Glomerular endothelial cell (primary cell): ENCODE measurements at places on chromosomes 16 and 17. TPM values are rescaled to one million over a fixed set of nuclear protein-coding genes. Genes with fewer than 3 reads are reported as not detected.

GRCh38 chr17:73324711-73325526, 13.1 kb upstream of the CDC42EP4 start:
- no peak for DNase-seq

- no peak for DNase-seq
These were observed 55.0 kb upstream of the RASL10B start for GRCh38 chr17:35676441-35676840.

DNA sequence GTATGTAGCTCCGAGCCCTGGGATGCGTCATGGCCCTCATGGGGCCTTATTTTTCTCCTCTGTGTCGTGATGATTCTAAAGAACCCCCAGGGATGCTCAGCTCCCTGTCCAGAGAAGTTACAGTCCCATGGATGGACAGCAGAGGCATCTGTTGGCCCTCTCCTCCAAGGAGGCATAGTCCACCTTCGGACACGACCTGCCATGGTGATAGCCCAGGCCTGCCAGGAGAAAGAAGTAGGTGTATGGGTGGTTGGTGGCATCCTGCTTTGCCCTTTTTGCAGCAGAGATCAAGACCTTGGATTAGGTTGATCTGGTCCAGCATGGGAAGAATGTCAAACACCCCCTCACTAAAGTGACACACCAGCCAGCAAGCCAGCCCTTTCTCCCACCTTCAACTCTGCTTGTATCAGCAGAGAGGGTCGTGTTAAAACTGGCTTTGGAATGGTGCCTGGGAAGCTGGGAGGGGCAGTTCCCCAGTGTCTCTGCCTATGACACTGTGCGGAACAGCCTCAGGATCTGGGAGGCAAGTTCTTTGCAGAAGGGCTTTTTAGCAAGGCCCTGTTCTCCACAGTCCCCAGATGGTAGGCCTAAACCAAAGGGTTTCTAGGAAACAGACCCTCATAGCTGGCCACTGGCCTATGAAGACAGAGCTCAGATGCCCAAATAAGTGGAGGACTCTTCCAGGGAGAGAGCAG, 259.9 kb upstream of the RPL38 start:
- DNase-seq, result no peak

DNA sequence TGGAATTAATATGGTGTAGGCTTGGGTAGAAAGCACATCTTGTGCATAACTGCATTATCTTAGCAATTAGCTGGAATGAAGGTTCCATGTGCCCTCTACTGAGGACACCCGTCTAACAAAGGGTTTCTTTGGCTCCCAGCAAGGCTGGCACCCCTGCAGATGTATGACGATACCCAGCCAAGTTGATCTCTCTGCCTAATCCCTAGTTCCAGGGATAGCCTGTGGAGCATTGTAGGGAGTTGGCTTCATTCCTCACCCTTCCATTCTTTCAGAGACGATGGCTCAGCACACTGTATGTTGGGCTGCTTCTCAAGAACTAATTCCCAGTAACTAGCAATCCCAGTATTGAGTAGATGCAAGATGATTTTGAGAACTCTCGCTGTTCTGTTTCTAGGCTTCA, 182.5 kb downstream of the SNX29 start:
- DNase-seq, result no peak

DNA sequence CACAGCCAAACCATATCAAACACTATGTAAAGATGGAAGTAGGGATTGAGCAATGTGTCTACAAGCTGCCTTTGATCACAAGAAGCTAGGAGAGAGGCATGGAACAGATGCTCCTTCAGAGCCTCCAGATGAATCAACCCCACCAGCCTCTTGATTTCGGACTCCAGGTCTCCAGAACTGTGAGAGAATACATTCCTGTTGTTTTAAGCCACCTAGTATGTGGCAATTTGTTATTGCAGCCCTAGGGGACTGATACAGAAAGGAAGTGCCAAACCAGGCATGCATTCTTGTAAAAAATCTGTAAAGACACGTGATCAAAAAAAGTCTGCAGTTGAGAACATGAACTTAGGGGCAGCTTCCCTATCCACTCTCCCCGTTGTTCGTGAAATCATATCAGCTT, 91.1 kb downstream of the C17orf67 start:
- no peak for DNase-seq

- DNase-seq, result no peak
These were observed 702 bp downstream of the TENT4B start for GRCh38 chr16:50153596-50154419.

GRCh38 chr16:21075252-21075651, 75.4 kb downstream of the DNAH3 start:
- no peak for DNase-seq

DNA sequence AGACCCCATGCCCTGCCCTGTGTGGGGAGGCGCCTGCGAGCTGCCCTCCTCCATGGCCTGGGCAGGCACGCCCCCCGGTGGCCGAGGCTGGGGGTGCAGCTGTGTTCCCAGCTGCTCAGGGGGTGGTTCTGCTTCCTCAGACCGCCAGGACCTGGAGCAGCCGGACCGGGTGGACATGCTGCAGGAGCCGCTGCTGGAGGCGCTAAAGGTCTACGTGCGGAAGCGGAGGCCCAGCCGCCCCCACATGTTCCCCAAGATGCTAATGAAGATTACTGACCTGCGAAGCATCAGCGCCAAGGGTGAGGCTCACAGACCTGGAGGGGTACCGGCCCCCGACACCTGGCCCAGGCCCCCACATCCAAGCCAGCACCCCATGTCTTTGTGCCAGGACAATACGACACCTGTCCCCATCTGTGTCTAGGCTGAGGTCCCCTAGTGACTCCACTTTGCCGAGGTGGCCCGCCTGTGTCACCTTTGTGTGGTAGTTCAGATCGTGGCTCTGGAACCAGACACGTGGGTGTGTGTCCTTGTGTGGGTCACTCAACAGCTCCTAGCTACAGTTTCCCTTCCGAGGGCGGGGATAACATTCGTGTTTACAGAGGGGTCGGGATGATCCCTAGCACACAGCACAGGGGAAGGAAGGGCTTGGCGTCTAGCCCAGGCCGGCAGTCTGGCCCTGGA, 9.3 kb downstream of the GJD3 start:
- DNase-seq, result no peak

DNA sequence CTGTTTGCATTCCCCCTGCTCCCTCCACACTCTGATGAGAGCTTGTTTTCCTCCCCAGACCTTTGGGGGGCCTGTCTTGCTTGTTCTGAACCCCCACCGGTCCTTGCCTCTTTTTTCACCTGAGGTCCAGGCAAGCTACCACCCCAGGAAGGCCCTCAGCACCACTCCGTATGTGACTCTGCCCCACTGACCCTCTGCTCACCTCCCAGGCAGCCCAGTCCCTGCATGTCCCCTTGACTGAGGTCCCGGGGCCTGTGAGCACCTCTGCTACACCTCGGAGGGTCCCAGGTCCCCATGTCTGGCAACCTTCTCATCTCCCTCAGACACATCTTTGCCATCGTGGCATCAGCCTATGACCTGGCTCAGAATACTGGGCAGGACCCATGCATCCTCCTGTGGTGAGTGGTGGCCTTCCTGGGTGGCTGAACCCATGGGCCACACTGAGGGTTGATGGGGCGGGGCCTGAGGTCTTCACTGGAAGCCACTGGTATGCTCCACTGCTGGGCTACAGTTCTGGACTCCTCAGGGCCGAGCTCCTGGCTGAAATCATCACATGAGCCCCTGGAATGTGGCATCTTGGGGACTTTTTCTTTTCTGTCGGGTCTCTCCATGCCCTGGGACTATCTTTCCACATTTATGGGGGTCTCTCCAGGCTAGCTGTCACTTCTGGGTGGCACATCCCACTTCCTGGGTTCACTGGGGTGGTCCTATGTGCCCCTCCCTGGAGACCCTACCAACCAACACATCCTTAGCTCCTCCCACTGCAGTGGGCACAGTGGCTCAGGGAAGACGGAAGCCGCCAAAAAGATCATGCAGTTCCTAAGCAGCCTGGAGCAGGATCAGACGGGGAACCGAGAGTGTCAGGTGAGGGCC, 3.5 kb downstream of the MYO15B start:
- no peak for DNase-seq

The PLEKHG4 gene
- total RNA-seq, result 15.4 and 22.4 TPM in 2 replicates

- DNase-seq, result no peak
These were observed 500.0 kb upstream of the SALL1 start for GRCh38 chr16:51651061-51651466.

DNA sequence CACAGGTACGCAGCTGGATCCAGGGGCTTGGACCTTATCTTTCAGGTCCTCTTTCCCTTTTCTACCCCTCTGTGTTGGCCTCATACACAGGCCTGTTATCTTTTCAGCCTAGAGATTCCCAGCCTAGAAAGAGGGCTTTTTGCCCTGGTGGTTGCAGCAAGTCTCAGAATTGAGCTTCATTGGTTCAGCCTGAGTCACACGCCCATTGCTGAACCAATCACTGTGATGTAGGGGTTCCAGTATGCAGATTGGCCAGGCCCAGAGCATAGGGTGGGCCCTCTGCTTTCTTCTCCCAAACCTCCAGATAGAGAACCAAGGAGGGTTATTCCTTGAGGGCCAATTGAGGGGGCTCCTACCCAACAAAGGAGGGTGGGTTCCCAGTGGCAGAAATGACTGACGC, 32.8 kb downstream of the GPT2 start:
- DNase-seq, result no peak

- DNase-seq, result no peak
These were observed 3.0 kb upstream of the SMARCD2 start for GRCh38 chr17:63845509-63845908.

The KCNAB3 gene
- total RNA-seq, result 0.12 and 2.1 TPM in 2 replicates

DNA sequence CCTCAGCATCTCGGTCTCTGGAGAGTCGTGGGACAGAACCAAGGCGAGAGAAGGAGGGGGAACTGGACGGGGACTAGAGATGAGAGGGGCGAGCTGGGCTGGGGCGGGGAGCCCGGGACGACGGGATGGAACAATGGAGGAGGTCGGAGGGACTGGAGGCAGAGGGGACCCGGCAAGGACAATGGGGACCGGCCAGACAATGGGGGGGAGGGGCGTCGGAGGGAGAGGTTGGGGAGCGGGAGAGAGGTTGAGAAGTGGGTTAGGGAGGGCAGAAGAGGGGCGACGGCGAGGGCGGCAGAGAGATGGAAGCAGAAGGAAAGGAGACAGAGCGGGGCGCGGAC, 719 bp downstream of the NGFR start:
- no peak for DNase-seq

The CETP gene
- total RNA-seq, result 18.5 and 27.1 TPM in 2 replicates

The MED1 gene
- total RNA-seq, result 22.7 and 27.9 TPM in 2 replicates

The CMTM2 gene
- total RNA-seq, result not detected in 2 replicates

DNA sequence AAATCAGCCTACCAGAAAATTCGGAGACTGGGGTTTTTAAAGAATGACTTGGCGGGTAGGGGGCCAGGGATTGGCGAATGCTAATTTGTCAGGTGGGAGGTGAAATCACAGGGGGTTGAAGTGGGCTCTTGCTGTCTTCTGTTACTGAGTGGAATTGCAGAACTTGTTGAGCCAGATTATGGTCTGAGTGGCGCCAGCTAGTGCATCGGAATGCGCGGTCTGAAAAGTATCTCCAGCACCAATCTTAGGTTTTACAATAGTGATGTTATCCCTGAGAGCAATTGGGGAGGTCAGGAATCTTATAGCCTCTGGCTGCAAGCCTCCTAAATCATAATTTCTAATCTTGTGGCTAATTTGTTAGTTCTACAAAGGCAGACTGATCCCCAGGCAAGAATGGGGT, 762 bp upstream of the RBL2 start:
- DNase-seq, result no peak

GRCh38 chr17:75317671-75318070, 28.4 kb upstream of the SLC25A19 start:
- DNase-seq, result no peak

DNA sequence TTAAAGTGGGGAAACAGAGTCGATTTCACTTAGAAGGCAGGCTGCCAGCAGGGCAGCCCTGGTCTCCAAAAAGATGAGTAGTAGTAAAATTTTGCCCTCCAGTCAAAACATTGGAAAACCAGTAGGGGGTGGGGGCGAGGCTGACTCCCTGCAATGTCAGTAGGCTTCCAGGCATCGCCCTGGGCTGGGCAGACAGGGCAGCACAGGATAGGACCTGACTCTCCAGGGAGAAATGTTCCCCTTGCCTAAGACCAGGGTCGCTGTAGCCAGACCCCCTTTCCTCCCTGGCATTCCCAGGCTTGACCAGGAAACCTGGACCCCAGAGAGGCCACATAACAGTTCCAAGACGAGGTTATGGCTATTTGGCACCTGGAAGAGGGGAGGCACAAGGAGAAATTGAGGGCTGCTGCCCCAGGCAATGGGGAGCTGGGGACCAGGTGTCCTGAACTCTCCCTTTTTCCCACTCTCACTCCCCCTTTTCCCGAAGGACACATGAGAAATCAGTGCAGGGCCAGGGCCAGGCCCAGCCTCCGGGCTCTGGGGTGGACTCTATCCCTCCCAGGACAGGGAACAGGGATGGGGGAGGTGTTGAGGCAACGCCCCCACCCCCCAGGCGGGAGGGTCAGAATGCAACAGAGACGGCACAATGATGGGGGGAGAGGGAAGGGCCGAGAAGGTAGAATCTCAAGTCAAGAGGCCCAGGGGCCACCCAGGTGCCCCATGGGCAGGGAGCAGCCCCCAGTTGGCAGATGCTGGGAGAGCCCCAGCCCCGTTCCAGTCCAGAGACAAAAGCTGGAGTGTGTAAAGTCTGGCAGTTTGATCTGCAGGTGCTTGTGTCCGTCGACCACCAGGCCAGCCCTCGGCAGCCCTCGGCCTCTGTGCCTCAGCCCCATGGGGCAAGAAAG, 4.5 kb upstream of the SAMD14 start:
- no peak for DNase-seq

DNA sequence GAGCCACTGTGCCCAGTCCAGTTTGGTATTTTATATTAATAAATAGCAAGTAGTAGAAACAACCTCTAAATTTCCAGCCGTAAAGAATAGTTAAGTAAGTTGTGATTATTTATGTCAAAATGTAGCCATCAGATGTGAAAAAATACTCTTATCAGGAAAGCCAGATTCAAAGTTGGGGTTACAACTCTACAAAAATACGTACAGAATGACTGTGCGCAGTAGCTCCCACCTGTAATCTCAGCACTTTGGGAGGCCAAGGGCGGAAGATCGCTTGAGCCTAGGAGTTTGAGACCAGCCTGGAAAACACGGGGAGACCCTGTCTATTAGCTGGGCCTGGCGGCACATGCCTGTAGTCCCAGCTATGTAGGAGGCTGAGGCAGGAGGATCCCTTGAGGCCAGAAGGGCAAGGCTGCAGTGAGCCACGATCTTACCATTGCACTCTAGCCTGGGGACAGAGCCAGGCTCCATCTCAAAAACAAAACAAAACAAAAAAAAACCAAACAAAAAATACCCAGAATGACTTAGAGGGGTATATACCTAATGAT, 1.7 kb downstream of the PDP2 start:
- no peak for DNase-seq

DNA sequence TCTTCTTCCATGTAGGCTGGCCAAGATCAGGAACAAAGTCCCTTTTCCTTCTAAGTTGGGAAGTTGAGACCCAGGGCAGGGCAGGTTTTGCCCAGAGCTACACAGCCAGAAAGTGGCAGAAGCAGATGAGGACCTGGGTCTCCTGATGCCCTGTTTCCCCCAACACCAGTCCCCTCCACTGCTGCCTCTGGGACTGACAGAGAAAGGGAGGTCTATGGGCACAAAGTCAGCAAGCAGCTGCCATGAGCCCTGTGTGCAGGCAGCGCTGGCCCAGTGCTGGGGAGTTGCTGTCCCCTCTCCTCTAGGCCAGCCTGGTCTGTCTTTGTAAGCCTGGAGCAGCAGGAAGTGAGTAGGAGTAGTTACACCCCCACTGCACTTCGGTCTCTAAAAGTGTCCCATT, 46.9 kb upstream of the NKD1 start:
- DNase-seq, result no peak

The SLC13A2 gene
- not detected in 2 replicates for total RNA-seq

GRCh38 chr17:39607851-39608130, at the start of gene NEUROD2:
Gene NEUROD2 (minus strand): TSS chr17:39607920. CDS start chr17:39606599, 1,321 bp downstream.
- DNase-seq, result no peak
